HCT116 (cell line): ENCODE measurements at places on chromosomes 2 and 18.

GRCh38 chr2:199409759-199410529 is 47.8 kb downstream of the SATB2 start:
- no peak for DNase-seq

DNA sequence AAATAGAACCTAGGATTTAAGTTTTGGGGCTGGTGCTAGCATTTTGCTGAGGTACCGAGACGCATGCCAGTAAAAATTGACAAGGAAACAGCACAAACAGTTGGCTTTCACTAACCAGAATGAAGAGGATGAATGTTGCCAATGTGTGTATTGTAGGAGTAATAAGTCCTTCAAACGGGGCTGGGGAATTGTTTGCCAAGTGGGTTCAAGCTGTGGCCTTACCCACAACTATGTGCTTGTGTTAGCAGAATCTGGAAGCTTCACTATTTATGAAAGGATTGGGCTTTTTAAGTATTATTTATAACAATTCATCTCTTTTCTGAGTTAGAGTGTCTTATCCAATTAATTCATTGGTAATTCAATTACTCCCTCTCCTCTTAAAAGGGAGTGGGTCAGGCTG is 15.0 kb upstream of the KIF5C start:
- no peak for DNase-seq

GRCh38 chr2:240189686-240190085 is 49.2 kb upstream of the OTOS start:
- no peak for DNase-seq

GRCh38 chr2:196066291-196067087 is 2.1 kb downstream of the DNAH7 start:
- DNase-seq: peak; percentile 19
